Naive thymus-derived CD8-positive, alpha-beta T cell (primary cell): ENCODE measurements at places on chromosomes 7 and 10.
A peak's percentile ranks its signal among the peaks of the same experiment; 100 is the strongest.

GRCh38 chr7:142690554-142691182 is 58.6 kb upstream of the PRSS1 start:
- DNase-seq = no peak
- H3K4me3 ChIP-seq = no peak overlapping the region
- no peak overlapping the region for H3K27ac ChIP-seq
- H3K36me3 ChIP-seq = no peaks in the 10 kb centered on the region

GRCh38 chr7:149595078-149595477 is 97.5 kb upstream of the ZNF746 start:
- H3K27me3 ChIP-seq = no peaks in the 10 kb centered on the region
- peaks cover 61% of the 10 kb centered on the region for H3K36me3 ChIP-seq
- DNase-seq = no peak
- H3K4me3 ChIP-seq = no peak overlapping the region
- H3K27ac ChIP-seq = no peak overlapping the region
- H3K4me1 ChIP-seq = peaks cover 23% of the 10 kb centered on the region

DNA sequence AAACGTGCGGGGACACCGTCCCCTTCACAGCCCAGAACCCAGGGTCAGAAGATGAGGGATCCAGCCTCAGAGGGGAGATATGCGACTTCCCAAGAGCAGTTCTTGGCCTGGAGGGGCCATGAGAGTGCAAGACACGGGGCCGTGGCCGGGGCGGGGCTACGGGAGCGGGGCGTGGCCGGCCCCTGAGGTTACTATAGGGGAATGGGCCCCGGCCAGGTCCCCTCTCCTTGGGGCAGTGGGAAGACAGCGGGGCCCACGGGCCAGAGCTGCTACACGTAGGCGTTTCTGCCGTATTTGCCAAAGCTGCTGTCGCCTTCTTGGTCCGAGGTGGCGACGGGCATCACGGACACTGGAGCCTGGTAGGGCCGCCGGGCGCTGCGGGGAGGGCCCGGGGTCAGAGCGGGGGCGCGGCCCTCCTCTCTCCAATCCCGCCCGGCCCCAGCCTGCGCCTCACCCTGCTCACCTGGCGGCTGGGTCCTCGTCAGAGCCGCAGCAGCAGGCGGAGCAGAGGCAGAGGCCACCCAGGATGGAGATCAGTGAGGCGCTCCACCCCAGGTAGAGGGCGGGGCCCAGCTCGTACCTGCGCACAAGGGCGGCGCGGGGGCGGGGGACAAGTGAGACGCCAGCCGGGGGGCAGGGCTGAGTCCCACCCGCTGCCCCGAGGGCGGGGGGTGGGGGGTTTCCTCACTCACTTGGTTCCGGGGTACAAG is 5.3 kb downstream of the CLDN15 start:
- no peak overlapping the region for H3K27ac ChIP-seq
- no peak for DNase-seq
- H3K4me3 ChIP-seq = no peak overlapping the region
- no peaks in the 10 kb centered on the region for H3K36me3 ChIP-seq
- no peaks in the 10 kb centered on the region for H3K27me3 ChIP-seq

GRCh38 chr7:155477476-155477875 is 19.5 kb downstream of the EN2 start:
- peaks cover 67% of the 10 kb centered on the region for H3K27me3 ChIP-seq
- H3K36me3 ChIP-seq = no peaks in the 10 kb centered on the region
- H3K27ac ChIP-seq = no peak overlapping the region
- no peak for DNase-seq
- H3K4me1 ChIP-seq = peaks cover 3% of the 10 kb centered on the region

GRCh38 chr7:44673324-44673723 is 66.9 kb downstream of the OGDH start:
- DNase-seq = no peak
- no peak overlapping the region for H3K27ac ChIP-seq
- H3K4me3 ChIP-seq = no peak overlapping the region
- peaks cover 7% of the 10 kb centered on the region for H3K4me1 ChIP-seq
- H3K27me3 ChIP-seq = no peaks in the 10 kb centered on the region
- no peaks in the 10 kb centered on the region for H3K36me3 ChIP-seq

DNA sequence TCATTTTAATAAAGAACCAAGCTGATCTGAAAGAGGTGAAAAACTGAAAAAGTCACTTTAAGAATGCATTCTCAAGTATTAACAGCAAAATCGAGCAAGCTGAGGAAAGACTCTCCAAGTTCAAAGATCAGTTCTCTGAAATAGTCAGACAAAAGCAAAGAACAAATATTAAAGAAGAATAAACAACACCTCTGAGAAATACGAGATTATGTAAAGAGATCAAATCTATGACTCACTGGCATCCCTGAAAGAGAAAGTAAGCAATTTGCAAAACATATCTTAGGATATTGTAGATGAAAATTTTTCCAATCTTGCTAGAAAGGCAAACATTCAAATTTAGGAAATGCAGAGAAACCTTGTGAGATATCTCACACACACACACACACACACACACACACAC is 138.4 kb upstream of the HGF start:
- DNase-seq = no peak
- H3K4me1 ChIP-seq = no peaks in the 10 kb centered on the region
- no peak overlapping the region for H3K4me3 ChIP-seq

DNA sequence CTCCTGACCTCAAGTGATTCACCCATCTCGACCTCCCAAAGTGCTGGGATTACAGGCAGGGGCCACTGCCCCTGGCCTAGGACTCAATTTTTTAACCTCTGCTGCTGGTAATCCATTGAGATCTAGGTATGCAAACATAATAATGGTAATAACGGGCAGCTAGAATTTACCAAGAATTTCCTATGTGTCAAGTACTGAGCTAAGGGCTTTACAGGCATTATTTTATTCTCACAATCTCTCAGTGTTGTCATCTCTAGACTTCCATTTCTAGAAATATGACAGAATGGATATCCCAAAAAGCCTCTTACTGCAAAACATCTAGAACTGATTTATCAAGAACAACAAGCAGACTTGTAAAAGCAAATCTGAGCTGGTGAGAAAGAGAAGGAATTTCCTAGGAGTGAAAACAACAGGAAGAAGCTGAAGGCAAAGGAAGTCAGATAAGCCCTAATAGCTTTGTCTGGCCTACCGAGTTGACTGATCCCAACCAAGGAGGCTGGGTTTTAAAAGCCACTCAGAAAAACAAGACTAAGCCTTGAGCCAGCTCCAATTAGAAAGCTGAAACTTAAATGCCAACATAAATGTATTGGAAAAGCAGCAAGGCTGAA is 70.6 kb downstream of the CCDC71L start:
- H3K36me3 ChIP-seq = no peaks in the 10 kb centered on the region
- H3K27ac ChIP-seq = no peak overlapping the region
- peaks cover 3% of the 10 kb centered on the region for H3K27me3 ChIP-seq

GRCh38 chr10:97464226-97464625 is 18.3 kb downstream of the ZDHHC16 start:
- DNase-seq = no peak
- H3K4me3 ChIP-seq = no peak overlapping the region
- H3K27ac ChIP-seq = peak overlapping the region; percentile 15
- H3K36me3 ChIP-seq = no peaks in the 10 kb centered on the region
- H3K27me3 ChIP-seq = no peaks in the 10 kb centered on the region

GRCh38 chr7:149621776-149622175 is 124.2 kb upstream of the ZNF746 start:
- H3K27me3 ChIP-seq = no peaks in the 10 kb centered on the region
- DNase-seq = no peak
- H3K4me3 ChIP-seq = peak overlapping the region; percentile 51
- peaks cover 12% of the 10 kb centered on the region for H3K36me3 ChIP-seq
